ENCODE measurements at places on chromosomes 3 and 15. TPM values are rescaled to one million over a fixed set of nuclear protein-coding genes. Genes with fewer than 3 reads are reported as not detected.

Gene ALDH1A2
- total RNA-seq, result 1.2 TPM

Gene MKRN2
- 24.7 TPM for total RNA-seq

Gene HACD3
- 39.1 TPM for total RNA-seq

- no peak for DNase-seq
These were observed 14.5 kb upstream of the KBTBD12 start for GRCh38 chr3:127900536-127900935.

- DNase-seq, result no peak
These were observed 486.0 kb upstream of the CFAP20DC start for GRCh38 chr3:59535791-59536221.

GRCh38 chr15:79736435-79737000 is 160.3 kb downstream of the MTHFS start:
- no peak for DNase-seq

All from activated T-helper 2 cell treated with anti-CD3 and anti-CD28 coated beads, Interferon-gamma antibody, Interleukin-2, Interleukin-4, amounts not matched to agents 10 μg/mL and 5 μg/mL and 100 μg/mL, durations not matched to agents 14 hours and 24 hours and 36 hours (primary cell).